Posterior cingulate gyrus (tissue), 11 donors: ENCODE measurements at places on chromosomes 13 and 19.

GRCh38 chr19:10817291-10818038, 18.5 kb downstream of the TMED1 start:
- DNase-seq = no peak

- no peak for DNase-seq
These were observed 283.3 kb downstream of the FOXO1 start for GRCh38 chr13:40383132-40383531.

DNA sequence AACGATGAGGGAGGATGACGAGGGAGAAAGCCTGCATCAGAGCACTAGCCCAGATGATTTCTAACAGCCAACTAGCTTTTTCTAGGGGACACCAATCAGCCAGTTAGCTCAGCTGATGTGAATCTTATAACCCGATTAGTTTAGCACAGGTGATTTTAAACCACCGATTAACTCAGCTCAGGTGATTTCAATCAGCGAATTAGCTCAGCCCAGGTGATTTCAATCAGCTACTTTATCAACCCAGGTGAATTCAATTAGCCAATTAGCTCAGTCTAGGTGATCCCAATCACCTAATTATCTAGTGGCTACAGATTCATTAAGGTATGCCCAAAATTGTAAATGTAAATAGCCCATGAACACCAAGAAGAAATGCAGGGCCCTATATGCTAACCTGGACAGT, 146.9 kb downstream of the ZNF486 start:
- DNase-seq = no peak

DNA sequence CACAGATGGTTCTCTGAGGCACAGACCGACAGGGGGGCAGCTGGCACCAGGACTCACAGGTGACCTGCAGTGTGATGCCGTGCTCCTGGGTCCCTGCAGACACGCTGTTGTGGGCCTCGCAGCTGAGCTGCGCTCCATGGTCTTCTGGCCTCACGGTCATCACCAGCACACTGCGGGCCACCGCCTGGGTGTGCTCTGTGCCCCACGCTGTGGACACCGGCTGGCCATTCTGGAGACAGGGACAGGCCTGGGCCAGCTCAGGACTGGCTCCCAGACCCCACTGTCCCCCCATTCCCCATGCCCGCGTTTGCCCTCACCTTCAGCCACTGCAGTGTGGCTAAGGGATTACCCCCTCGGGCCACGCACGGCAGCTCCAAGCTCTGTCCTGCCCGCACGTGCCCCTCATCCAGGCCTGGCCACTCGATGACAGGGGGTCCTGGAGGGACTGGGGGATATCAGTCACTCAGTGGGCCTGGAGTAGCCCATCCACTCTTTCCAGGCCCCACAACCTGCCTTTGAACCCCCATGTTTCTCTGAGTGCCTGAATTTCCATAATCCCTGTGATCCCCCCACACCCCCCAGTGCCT, 3.3 kb downstream of the NPHS1 start:
- DNase-seq = no peak

DNA sequence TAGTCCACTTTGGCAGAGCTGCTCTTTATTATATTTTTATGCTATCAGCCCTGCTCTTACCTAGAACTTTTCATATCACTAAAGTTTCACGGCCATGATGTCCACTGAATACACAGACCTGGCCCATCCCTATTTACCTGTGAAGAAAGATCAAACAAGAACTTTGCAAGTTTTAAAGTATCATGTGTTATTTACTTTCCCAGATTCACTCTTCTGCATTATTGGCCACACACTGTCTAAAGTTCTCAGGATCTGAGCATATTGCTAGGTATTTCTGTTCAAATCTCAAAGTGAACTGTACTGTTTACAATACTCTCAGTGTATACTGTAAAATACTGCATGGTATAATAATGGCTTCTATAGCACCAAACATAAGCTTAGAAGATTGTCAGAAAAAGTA, 405.2 kb downstream of the KLF12 start:
- DNase-seq = no peak

GRCh38 chr13:97141564-97142005, 80.5 kb upstream of the MBNL2 start:
- peak; percentile 84 for DNase-seq

DNA sequence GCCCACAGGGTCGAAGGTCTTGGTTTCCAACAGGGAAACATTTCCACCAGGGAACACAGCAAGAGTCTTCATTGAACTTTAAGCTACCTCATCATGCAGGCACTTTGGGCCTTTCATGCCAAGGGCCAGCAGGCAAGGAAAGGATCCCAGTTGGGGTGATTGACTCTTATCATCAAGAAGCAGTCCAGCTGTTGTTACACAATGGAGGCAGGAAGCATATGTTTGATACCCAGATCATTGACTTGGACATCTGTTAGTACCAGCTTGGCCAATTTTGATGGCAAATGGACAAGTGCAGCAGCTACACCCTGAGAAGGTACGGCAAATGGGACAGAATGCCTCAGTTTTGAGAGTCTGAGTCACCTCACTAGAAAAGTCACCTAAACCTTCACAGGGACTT, 10.9 kb upstream of the RCBTB1 start:
- no peak for DNase-seq

GRCh38 chr13:39315796-39316195, 277.5 kb downstream of the NHLRC3 start:
- DNase-seq = no peak

DNA sequence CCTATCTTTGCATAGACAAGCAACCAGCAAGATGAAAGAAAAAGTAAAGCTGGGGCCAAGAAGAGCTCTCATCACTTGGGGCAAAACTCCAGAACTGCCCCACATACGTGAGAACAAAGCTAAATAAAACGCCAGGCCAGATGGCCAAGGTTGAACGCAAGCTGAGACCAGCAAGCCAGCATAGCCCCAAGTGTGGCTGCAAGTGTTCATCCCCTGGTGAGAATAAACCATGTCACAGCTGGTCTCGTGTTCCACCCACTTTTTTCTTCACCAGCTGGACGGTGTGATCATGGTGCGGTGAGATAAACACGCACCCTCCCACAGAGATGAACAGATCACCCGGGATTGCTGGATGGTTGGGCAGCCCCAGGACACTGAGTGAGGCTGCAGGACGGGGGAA, 109.6 kb upstream of the CACNA1A start:
- DNase-seq = no peak

DNA sequence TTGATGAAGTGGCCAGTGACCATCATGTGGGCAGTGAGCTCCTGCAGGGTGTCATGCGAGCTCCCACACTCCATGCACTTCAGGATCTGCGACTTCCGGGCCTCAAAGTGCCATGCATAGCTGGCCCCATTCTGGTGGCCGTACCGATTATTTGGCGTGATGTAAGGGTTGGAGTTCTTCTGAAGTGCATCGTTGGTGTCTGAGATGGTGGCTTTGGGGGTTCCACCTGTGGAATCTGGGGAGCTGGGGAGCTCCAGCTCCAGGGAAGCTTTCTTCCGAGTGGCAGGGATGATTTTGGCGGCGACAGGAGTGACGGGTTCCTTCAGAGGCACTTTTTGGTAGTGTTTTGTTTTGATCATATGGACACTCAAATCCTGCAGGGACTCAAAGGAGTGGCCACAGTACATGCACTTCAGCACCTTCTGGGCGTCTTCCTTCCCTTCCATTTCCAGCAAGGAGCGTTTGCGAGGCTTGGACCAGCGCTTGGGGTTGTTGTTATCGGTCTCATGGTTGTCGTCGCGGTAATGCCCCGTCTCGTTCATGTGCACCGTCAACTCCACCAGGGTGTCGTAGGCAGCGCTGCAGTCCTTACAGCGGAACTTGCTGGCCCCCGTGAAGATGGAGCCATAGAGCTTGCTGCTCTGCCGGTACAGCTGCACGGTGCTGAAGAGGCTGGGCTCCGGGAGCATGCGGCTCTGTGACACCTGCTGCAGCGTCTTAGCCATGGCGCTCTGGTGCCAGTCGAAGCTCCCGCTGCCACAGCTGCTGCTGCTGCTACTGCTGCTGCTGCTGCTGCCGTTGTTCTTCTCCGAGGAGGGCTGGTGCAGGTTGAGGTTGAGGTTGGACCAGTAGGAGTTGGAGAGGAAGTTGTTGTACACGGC, 70.4 kb downstream of the TSHZ3 start:
- DNase-seq = peak; percentile 68

GRCh38 chr19:1767464-1767933, 14.2 kb downstream of the ONECUT3 start:
- no peak for DNase-seq

GRCh38 chr19:14091081-14091812, 696 bp upstream of the SAMD1 start:
- peak; percentile 86 for DNase-seq

- DNase-seq = no peak
These were observed 20.7 kb downstream of the MIPEP start for GRCh38 chr13:23868521-23868920.

DNA sequence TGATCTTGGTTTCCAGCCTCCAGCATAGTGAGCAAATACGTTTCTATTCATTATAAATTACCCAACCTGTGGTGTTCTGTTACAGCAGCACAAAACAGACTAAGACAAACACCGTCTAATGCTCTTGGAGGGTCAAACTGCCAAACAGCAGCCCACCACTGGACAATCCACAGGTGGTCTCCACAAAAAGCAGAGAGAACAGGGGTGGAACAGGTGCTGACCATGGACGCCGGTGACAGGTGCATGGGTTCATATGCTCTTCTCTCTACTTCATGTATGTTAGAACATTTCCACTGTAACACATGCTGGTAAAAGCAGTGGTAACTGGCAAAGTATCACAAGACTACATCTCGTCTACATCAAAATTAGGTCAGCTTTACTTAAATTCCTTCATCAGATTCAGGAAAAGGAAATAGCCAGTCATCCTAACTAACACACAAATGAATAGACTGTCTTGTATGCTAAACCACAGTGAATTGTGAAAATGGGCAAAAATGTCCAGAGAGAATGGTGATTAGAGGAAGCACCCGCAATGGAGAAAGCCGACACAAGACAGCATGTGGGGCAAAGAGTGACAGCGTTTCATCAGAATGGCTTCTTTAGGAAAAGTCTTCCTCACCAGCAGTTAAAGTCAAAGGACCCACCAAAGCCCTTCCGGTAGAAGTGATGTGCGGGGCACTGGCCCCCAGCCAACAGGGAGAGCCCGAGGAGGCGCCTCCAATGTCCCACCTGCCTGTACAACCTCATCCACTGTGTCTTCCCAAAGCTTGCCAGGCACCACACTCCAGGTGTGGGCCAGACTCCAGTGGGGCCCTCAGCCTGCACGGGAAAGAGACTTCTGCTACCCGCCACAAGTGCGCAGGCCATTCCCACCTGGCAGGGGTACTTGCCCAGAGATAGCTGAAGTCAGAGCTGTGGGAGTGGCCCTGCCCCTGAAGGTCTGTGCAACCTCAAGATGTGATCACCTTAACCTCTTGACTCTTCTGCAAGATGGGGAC, 6.5 kb downstream of the CARS2 start:
- no peak for DNase-seq

DNA sequence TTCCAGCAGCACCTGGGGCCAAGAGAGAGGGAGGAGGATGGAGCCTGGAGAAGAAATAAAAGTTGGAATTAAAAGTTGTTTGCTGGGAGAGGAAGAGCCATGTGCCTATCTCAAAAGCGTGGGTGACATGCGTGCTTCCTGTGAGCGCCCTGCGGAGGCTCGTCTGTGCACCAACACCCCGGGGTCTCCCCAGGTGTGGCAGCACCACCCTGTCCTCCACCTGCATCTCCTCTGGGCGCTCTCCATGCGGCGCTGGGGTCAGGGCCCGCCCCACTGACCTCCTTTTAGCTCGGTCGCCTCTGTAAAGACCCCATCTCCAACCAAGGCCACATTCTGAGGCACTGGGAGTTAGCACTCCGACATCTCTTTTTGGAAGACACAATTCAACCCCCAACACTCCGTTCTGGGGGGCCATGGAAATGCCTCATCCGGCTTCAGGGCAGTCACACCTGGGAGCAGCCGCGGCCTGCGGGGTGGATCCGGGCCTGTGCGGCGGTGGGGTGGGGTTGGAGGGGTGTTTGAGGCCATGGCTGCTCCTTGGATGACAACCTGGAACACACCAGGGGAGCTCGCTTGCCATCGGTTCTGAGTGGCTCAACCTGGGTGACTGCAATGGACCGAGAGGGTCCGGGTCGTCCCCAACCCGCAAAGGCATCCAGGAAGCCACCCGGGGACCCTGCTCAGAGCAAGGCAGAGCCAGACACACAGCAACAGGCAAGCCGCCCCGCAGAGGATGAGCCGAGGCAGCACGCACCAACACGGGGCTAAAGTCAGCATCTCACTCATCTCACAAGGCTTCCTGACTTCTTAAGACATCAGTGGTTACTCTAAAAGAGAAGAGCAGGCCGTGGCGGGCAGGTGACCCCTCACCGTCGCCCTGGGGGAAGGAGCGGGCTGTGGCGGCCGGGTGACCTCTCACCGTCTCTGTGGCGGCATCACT, 79.4 kb upstream of the MCF2L start:
- peak; percentile 73 for DNase-seq

- peak; percentile 84 for DNase-seq
These were observed at the start of the genes PEG3 and ZIM2 for GRCh38 chr19:56840451-56841192. Gene PEG3, minus strand, starts transcription at chr19:56840726. Its CDS starts 16,071 bp downstream, at chr19:56824655. Gene ZIM2, minus strand, starts transcription at chr19:56840726. Its CDS starts 16,449 bp downstream, at chr19:56824277.

GRCh38 chr19:55116232-55116858, 1.1 kb downstream of the PPP1R12C start:
- DNase-seq = peak; percentile 97

GRCh38 chr13:97986835-97987234, 33.4 kb downstream of the IPO5 start:
- no peak for DNase-seq

DNA sequence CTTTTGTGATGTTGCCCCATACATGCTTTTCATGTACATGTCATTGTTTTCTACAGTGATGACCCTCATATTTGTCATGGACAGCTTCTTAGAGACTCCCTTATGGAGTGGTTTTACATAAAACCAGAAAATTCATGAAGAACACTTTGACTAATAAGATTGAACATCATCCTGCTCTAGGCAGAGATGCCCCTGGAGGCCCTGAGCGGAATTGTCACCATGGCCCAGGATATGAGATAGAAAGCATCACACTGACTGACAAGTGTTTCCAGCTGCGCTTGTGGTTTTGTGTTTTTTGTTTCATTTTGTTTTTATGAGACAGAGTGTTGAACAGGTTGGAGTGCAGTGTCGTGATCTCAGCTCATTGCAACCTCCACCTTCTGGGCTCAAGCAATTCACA, 22.2 kb downstream of the ZNF701 start:
- DNase-seq = no peak

- no peak for DNase-seq
These were observed 6.1 kb upstream of the ZNF543 start for GRCh38 chr19:57314146-57314545.

GRCh38 chr19:23203841-23204344, 46.3 kb downstream of the ZNF724 start:
- DNase-seq = no peak

DNA sequence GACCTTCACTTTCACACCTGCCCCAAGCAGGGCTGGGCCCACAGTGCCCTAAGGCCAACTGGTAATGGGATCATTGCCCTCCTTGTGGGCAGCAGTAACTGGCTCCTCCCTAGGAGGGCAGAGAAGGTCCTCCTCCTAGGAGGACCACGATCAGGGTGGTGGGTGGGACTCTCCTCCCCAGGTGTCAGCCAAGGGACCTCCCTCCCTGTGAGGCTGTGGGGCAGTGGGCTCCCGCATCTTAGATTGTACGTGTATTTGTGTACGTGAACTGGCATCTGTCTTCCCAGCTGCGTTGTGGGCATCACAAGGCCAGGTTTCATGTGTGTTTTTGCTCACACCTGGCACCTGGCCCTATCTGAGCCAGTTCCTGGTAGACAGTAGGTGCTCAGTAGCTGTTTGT, 111.8 kb downstream of the SOX1 start:
- no peak for DNase-seq
